ENCODE measurements at places on chromosomes 2 and 18.

DNA sequence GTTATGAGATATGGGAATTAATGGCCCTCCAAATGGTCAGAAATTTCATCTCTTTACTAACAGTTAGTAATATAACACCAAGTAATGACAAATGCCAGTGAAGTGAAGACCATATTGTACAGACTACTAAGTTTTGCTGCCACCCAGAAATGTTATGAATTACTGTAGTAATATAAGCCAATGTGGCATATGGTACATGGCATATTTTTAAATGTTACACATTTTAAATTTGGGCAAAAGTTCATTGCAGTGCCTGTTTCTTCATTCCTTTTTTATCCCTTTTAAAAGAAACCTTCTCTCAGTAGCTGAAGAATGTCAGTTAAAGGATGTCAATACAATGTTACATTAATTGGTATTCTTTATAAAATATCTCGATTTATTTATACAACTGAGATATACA is 626.5 kb upstream of the SLC8A1 start:
- DNase-seq = no peak

DNA sequence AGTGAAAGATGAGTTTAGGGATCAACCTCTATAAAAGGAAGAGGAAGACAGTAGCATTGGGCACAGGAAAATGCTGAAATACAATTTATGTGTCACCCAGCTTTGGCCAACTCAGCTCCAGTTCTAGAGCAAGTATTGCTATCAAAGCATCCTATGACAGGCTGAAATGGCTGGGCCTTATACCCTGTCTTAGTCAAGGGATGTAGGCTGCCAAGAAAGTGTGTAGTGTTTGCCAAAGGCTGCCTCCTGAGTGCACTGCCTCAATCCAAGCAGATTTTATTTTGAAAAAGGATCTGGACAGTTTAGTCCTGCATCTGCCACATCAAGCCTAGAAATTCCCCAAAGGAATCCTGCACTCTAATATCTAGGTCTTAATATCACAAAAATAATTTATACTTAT is 359.9 kb upstream of the ZC3H15 start:
- DNase-seq = no peak

- no peak for DNase-seq
Measured at GRCh38 chr18:27005589-27005988, 140.1 kb upstream of the AQP4 start.

DNA sequence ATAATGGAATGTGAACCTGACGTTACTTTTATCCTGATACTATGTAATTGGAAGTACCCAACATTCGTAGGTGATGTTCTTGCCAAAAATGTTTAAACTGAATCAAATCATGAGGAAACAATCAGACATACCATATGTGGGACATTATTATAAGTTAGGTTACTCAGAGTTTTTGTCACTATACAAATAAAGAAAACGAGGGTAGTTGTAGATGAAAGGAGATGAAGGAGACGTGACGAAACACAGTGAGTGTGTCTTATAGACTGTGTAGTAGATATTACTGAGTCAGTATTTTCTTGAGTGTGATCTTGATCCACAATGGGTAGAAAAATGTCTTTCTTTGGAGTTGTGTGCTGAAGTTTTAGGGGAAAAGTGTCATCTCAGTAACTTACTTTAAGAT is 176.8 kb downstream of the ZNF407 start:
- DNase-seq = no peak

DNA sequence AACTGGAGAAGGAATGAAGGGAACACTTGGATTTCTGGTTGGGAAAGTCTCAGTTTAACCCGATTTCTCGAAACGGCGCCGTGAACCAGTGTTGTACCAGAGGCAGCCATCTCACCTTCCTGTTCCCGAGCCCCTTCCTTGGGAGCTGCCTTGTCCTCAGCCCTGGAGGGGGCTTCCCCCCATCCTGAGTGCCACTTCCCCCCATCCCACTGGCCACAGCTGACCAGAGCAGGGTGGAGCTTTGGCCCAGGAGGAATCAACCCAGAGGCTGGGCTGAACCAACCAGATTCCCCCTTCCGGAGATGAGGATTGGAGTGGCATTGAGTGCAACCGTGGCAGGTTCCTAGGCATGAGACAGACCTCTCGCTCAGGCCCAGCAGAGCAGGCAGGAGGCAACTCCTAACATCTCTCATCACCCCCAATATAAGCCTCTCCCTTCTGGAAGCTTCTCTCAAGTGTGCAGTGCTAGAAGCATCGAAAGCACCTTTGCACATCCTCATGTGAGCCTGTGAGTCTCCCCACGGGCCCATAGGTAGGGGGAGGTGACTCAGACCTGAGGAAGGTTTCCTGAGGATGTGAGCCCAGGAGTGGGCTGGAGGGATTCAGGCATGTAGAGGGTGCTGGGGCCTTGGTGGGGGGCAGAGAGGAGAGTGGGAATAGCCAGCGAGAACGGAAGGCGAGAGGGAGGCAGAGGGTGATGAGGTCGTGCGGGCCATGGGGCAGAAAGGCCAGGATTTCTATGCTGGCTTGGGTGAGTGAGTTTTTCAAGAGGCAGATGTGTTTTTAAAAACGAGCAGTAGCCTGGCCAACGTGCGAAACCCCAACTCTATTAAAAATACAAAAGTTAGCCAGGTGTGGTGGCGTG is 11.9 kb downstream of the NGEF start:
- DNase-seq = no peak

- no peak for DNase-seq
Measured at GRCh38 chr18:11985586-11985985, 4.3 kb downstream of the IMPA2 start.

DNA sequence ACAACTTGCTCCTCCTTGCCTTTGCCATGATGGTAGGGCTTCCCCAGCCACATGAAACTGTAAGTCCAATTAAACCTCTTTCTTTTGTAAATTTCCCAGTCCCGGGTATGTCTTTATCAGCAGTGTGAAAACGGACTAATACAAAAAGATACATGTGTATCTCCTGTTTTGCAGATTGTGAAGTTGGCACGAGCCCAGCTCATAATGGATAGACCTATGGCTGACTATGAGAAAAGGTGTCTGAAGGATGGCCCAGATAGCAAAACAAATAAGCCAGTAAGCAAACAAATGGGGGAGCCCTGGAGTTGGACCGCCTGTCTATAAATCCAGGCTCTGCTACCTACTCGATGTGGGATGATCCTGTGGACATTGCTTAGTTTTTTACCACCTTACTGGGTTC is 15.5 kb upstream of the PRKCE start:
- no peak for DNase-seq

- no peak for DNase-seq
Measured at GRCh38 chr2:241072151-241072550, 29.9 kb downstream of the MTERF4 start.

- no peak for DNase-seq
Measured at GRCh38 chr18:13548966-13549879, 177.1 kb downstream of the FAM210A start.

- no peak for DNase-seq
Measured at GRCh38 chr18:21109936-21110712, 1.5 kb downstream of the ROCK1 start.

DNA sequence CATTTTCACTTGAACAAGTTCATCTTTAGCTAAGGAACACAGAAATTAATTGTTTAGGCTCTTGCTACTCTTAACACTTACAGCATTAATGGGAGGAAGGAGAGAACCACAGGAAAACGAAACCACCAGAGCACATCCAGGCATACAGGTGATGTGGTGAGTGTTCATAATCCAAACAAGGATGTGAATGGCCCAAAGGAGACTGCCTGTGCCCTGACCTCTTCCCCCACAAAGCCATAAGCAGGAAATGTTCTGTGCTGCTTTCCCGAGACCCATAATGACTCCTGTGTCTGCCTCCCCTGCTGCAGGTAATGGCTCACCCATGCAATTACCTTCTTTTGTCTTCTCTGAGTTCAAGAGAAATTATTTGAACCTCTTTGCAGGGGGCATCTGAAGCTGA is 295.9 kb upstream of the LINC00305 start:
- DNase-seq = no peak

DNA sequence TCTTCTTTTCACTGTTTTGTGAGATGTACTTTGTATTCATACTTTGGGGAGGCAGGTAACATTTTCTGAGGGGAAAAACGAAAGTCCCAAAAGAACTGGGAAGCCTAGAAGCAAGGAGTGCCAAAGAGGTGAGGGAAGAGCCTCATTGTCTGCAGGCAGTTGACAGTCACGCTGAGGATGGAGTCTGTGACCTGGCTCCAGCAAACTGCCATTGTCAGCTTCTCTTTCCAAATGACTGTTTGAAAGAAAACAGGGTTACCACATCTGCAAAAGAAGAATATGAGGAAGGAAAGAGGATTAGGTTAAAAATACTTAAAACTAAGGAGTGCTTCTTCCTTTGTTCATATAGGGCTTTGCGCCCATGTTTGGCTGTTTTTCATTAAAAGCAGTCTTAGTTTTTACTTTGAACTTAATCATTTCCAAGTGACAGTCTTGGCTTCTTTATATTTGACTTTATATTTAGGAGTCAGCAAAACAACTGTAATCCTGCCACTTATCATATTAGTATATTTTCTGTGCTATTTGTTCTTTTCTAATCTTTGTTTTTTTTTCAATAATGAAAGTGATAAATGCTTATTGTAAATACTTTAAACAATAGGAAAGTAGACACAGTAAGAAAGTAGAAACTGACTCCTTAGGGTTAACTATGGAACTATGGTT is 35.0 kb downstream of the CERS6 start:
- no peak for DNase-seq

- no peak for DNase-seq
Measured at GRCh38 chr2:222391743-222392285, 32.5 kb upstream of the SGPP2 start.

GRCh38 chr18:6509832-6510231 is 95.1 kb upstream of the L3MBTL4 start:
- no peak for DNase-seq

DNA sequence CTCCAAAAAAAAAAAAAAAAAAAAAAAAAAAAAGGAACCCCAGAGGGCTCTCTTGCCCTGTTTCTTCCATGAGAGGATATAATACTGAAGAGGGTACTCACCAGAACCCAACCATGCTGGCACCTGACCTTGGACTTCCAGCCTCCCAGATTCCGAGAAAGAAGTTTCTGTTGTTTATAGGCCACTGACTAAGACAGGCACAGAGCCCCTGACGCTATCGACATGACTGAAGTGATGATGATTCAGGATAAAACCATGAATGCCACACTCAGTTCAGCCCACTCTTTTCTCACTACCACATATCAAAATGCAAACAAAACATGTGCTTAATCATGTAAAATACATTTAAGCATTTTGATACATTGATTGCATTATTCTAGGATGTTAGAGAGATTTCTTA is 66.1 kb upstream of the CDCA7 start:
- DNase-seq = no peak

GRCh38 chr18:33116376-33116775 is 324.1 kb downstream of the CCDC178 start:
- no peak for DNase-seq

- no peak for DNase-seq
Measured at GRCh38 chr18:57585855-57586250, 649 bp downstream of the FECH start.

- DNase-seq = no peak
Measured at GRCh38 chr2:171963198-171963597, 36.6 kb upstream of the METAP1D start.

DNA sequence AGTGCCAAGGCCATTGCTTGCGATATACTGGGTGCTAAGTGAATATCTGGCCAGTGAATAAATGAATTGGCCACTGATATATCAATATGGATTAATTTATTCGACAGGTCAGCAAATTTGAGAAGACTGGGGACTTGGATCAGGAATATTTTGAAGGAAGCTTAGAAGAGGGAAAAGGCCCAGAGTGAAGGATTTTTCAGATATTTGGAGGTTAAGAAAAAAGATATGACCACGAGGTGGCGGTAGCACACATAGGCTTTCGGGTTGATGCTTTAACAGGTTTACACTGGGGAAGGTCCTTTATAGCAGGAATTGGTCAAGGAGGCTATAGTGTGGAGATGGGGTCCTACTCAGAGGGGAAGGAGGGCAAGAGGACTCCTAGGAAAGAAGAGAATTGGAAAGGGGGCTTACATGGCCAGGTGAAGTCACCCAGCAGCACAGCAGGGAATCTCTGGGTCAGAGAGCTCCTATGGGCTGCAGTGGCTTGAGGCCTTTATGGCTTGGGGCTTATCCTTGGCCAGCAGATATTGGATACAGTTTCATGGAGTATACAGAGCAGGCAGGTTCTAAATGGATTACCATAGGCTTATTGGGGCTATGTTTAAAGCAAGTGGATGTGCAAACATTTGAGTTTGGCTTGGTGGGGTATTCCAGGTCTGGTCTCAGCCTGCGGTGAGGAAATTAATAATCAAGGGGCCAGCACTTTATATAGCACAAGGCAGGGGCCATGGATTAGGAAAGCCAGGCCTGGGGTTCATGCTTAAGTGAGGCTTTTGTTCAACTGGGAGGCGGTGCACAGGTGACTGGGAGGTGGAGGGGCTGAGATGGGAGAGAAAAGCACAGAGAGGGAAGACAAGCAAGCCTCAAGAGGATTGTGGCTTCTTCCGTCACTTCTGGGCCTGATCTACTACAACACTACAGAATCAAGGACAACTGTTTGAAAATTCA is 9.7 kb downstream of the IL1RN start:
- DNase-seq = no peak

GRCh38 chr2:203280428-203281064 is 41.7 kb downstream of the CYP20A1 start:
- no peak for DNase-seq

Data from activated T-helper 1 cell treated with anti-CD3 and anti-CD28 coated beads, Interleukin-2, amount 50 U/mL, for 16 hours (primary cell).